Activated CD4-positive, alpha-beta T cell treated with anti-CD3 and anti-CD28 coated beads, Interleukin-2, amount 50 U/mL, for 24 hours (primary cell): ENCODE measurements at places on chromosomes 5 and 9.

- no peak for DNase-seq
These were observed 7.8 kb upstream of the BOD1 start for GRCh38 chr5:173624282-173624681.

DNA sequence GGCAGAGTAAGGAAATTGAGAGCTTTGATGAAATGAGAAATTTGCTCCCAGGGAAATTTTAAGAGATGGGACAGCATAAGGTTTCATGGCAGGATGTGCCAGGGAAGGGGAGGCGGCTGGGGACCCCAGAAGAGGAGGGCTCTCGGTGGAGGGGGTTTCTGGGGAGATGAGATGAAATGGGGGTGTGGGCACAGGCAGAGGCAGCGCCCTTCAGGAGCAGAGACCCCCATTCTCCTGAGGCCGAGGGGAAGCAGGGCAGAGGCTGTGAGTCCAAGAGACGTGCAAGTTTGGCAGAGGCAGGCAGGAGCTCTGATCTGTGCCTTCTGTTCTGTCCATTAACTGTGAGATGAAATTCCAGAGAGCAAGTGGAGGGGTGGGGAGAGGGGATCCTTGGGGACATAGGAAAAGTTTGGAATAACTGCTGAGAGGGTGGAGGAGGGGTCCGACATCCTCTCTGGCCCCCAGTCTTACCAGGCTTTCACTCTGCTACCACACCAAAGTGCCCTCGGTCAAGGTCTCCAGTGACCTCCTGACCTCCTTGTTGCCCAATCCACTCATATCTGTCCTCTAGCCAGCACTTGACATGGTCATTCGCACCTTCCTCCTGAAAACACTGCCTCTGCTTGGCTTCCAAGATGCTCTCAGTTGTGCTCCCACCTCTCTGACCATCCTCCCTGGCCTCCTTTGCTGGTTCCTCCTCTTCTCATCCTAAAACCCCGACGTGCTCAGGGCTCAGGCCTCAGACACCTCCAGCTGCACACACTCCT lies 108.1 kb upstream of the MVB12B start:
- DNase-seq: no peak

GRCh38 chr5:2105141-2105540 lies 222.4 kb upstream of the IRX4 start:
- no peak for DNase-seq

DNA sequence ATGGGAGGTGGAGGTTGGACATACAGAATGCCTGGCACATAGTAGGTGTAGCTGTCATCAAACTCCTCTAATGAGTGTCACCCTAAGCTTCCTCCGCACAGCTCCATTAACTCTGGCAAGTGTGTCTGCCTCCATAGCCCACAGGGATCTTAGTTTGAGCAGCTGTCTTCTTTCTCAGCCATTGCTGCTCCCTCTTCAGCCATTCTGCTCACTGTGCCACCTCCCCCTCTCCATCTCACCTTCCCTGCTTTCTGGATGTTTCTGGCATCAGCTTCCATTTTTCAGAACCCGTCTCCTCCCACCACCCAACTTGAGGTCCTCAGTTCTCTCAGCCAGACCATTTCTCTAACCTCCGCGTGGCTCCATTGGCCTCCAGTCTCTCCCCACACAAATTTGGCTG lies 13.3 kb upstream of the GLIS3 start:
- DNase-seq: no peak

GRCh38 chr9:129596541-129597331 lies 24.2 kb downstream of the C9orf50 start:
- no peak for DNase-seq
